ENCODE measurements at places on chromosomes 12 and 14.

DNA sequence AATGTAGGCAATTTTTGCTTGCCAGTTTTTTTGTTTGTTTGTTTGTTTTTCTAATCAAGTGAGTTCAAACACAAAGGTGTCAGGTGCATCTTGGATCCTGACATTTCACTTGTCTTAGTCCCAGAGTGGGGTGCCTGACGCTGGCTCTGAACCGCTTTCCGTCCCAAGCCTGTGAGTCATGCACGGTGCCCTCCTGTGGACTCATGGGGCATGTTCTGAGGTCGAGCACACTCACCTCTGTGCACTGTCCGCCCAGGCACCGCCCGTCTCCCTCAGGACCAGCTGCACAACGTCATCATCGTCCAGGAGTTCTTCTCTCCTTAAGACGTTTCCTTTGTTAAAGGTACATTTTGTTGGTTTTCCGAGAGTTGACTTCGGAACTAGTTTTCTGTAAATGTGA lies 98.2 kb downstream of the GLT1D1 start:
- no peak for DNase-seq

- DNase-seq = no peak
These were observed 456.2 kb upstream of the MGAT4C start for GRCh38 chr12:86712425-86712843.

DNA sequence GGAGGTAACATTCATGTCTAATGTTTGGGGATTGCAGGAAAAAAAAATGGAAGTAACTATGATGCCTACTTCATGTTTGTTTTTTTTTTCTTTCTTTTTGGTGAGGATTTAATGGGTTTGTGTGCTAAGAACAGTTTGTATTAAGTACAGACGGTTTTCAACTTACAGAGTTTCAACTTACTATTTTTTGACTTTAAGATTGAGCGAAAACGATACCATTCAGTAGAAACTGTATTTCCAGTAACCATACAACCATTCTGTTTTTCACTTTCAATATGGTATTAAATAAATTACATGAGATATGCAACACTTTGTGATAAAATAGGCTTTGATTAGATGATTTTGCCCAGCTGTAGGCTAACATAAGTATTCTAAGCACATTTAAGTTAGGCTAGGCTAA lies 10.4 kb downstream of the TECPR2 start:
- DNase-seq = no peak

- no peak for DNase-seq
These were observed 59.7 kb downstream of the SLC38A1 start for GRCh38 chr12:46209170-46209569.

DNA sequence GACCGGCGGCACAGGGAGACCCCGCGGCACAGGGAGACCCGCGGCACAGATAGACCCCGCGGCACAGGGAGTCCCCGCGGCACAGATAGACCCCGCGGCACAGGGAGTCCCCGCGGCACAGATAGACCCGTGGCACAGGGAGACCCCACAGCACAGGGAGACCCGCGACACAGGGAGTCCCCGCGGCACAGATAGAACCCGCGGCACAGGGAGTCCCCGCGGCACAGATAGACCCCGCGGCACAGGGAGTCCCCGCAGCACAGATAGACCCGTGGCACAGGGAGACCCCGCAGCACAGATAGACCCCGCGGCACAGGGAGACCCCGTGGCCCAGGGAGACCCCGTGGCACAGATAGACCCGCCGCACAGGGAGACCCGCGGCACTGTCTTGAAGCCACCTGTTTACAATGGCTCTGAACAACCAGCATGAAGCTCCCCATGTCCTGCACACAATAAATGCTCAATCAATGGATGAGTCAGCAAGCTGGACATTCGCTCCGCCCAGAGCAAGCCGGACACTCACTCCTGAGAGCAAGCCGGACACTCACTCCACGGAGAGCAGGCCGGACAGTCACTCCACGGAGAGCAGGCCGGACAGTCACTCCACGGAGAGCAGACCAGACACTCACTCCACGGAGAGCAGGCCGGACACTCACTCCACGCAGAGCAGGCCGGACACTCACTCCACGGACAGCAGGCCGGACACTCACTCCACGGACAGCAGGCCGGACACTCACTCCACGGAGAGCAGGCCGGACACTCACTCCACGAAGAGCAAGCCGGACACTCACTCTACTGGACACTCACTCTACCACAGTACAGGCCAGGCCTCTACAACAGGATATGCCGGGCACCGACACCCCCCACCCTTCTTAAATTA lies 121.9 kb downstream of the RFLNA start:
- DNase-seq = no peak

- DNase-seq = no peak
These were observed 421 bp upstream of the ACADS start for GRCh38 chr12:120725151-120725658.
